Hematopoietic multipotent progenitor cell treated with erythropoietin and hydrocortisone succinate and interleukin-3 and kit ligand, for 15 days (in vitro differentiated cells): ENCODE measurements at places on chromosomes 1 and 21.

- DNase-seq = no peak
These were observed 31.0 kb downstream of the PSMG1 start for GRCh38 chr21:39152271-39152670.

GRCh38 chr1:27074175-27074780 is 61.6 kb upstream of the TENT5B start:
- peak; percentile 75 for DNase-seq

- no peak for DNase-seq
These were observed 4.1 kb upstream of the NBL1 start for GRCh38 chr1:19639999-19640362.

GRCh38 chr1:46053734-46054133 is 78.7 kb downstream of the PIK3R3 start:
- peak; percentile 47 for DNase-seq

DNA sequence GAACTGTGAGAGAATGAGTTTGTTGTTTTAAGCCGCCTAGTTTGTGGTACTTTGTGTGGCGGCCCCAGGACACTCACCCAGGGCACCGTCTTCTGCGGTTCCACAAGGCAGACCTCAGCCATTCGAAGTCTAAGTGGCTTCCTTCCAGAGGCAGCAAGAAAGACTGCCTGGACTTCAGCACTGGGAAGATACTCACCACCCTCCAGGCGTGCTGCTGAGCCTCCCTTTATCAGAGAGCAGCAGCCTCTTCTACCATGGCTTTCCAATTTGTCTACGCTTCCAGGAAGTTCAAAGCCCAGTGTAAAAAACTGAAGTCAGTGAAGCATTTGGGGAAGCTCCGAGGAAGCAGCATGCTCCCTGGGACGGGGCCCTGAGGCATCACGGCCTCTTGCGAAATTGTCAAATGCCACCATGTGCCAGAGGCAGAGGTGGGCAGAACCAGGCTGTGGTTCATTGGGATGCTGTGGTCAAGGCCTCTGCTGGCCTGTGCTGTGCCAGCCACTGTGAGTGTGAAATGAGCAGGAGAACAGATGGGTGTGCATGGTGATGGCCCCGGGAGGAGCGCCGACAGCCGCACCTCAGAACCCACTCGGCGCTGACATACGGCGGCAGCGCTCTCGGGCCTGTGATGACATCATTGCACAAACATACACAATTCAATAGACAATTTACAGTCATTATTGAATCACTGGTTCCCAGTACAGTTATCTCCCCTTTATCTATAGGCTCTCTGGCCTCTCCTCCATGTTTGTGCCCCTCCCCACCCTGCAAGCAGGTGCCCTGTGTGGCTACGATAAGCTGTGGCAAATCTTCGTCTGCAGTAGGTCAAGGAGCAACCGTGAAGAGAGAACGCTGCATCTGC is 110.4 kb downstream of the PDE9A start:
- DNase-seq = no peak

- no peak for DNase-seq
These were observed 34.2 kb upstream of the GPR137B start for GRCh38 chr1:236108027-236108648.

DNA sequence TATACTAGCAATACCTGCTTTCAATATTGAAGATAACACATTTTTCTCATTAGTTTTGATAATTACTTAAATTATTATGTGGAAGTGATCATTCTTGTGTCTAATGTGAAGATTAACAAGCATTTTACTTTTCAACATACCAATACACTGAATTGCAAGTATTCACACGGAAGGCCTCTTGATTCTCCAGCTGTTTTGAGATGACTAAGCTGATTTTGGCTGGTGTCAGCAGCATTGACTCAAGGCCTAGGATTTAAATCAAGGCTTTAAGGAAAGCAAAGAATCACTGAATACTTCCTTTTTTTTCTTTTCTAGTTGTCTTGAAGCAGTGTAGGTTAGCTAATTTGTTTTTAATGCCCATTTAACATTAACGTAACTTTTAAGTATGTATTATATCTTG is 373.7 kb downstream of the SRGAP2C start:
- DNase-seq = no peak

DNA sequence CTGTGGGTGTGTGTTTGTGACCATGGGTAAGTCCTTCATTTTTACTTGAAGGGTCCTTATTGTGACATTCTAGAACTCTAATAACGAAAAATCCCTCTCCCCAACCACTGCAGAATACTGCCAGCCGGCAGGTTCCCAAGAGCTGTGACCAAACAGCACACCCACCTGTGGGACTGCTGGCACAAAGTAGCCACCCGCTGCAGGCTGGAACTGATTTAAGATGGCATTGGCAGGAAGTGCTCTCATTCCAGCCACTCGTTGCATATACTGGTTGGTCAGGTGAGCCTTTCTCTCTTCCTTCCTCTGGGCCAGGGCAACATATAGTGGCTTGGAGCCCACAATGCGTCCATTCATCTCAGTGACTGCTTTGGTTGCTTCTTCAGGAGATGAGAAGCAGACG is 11.6 kb downstream of the PABPC4 start:
- DNase-seq = no peak

DNA sequence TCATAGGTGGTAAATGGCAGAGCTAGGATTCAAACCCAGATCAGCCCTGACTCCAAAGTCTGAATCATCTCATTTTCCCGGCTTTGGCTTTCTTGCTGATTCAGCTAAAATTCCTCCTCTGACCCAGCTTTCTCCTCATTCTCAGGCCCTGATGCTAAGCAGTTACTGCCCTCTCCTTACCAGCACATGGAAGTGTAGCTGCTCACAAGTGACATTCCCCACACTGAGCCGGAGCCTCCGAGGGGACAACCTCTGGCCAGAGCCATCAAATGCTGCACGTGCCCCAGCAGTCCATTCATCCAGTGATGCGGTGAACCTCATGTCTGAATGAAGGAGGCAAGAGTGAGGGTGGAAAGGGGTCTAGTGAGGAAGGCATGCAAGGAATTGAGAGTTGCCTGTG is 11.1 kb downstream of the ITGA10 start:
- DNase-seq = no peak

GRCh38 chr1:170530972-170531757 is 801 bp upstream of the GORAB start:
- DNase-seq = no peak

DNA sequence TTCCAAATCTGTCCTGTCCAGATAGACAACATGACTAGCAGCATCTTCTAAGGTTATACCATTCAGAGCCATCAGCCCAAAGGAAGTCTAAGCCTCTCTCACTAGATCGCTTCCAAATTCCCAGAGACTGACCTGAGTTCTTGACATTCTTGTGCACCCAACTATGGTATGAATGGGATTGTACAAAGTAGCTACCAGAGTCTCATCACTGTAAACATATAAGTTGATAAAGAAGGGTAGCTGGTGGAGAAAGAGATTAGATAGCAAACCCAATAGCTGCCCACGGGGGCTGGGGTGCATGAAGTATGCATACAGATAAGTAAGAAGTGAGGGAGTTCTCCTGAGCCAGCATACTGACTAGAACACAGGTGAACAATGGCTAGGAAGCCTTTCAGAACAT is 180.0 kb downstream of the PLPP3 start:
- no peak for DNase-seq

GRCh38 chr1:38852780-38853179 is 6.8 kb downstream of the RRAGC start:
- DNase-seq = no peak

- DNase-seq = peak; percentile 32
These were observed 9.1 kb upstream of the RAB7B start for GRCh38 chr1:206012086-206012859.

DNA sequence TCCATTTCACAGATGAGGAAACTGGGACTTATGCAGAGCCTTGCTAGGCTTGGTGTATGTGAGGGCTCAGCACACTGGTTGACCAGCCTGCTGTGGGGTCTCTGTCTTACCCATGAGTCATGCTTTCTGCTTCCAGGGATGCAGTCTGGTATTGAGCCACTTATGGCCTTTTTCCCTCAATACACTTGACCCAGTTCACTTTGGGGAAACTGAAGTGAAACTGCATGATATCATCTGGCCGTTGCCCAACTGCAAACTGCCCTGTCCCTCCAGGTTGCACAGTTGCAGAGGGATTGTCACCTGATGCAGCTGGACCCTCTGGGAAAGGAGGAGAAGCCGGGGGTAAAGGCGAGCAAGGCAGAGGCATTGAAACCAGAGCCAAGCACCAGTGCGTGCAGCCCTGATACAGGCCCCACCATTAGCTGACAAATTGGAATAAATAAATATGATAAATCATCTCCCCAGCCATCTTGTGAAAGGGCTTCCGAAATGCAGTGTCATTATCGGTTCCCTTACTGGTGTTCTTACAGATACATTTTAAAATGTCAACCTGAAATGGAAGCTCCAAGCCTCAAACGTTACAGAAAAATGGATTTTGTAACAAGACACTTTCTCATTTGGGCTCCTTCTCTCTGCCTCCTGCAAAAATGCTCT is 39.3 kb upstream of the DUSP10 start:
- no peak for DNase-seq

DNA sequence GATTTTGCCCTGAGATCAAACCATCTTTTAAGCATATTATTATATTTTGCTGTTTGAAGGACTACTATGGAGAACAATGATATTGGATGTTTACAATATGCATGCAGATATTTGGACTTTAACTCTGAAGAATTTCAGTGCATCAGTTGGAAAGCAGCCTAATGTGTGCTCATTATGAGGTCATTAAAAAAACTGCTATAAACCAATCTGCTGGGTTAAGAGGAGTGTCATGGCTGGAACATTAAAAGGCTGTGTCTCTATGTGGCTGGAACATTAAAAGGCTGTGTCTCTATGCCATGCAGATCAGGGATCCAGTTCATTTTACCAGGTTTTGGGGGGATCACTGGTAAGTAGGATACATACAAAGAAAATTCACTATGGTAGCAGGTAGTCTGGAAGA is 77.6 kb downstream of the SPATA46 start:
- no peak for DNase-seq

- DNase-seq = no peak
These were observed 5.0 kb upstream of the LRP8 start for GRCh38 chr1:53332833-53333232.

DNA sequence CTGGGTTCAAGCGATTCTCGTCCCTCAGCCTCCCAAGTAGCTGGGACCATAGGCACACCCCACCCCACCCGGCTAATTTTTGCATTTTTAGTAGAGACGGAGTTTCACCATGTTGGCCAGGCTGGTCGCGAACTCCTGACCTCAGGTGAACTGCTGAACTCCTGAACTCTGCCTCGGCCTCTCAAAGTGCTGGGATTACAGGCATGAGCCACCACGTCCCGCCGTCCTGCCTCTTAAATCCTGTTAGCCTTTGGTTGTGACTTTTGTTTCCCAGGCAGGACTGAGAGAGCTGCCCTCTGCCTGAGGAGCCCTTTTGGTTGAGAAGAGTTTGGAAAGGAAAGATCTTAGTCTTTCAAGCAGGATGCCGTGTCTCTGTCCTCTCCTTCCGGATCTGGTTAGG is 59.3 kb upstream of the C1orf174 start:
- DNase-seq = no peak

DNA sequence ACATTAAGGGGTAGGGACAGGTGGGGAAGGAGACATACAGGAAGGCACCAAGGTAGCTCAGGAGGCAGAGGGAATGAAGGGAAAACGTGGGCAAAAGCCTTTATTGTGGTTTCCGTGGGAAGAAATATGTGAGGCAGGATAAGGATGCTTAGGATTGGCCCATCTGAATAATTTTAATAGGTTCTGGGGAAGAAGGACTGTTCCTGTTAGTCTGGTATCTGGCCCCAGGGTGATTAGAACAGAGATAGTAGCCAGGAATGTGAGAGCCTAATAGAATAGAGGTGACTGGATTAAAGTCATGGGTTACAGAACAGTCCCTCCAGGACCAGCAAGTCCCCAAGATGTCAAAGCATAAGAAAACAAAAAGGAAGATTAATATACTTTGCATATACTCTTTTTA is 545.2 kb upstream of the CAMK1G start:
- no peak for DNase-seq

GRCh38 chr1:219412772-219413171 is 200.1 kb downstream of the ZC3H11B start:
- no peak for DNase-seq

- DNase-seq = no peak
These were observed 85.4 kb downstream of the ATG4C start for GRCh38 chr1:62869217-62869754.

- peak; percentile 44 for DNase-seq
These were observed 104.9 kb downstream of the TENT5C start for GRCh38 chr1:117710710-117711109.

DNA sequence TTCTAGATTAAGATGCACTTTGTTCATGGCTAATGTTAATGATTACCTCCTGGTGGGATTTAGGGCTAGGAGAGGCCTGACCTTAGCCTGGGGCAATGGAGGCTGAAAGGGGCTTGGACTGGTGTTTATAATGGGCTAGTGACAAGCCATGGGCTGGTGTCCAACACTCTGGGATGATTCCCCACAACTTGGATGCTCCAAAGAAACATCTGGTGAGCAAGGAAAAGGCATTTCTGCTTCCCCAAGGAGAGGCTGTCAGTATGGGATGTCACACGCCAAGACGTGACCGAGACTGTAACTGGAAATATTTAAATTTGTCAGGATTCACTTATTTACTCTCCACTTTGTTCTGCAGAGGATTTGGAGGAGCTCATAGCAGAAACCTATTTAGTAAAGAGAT is 45.2 kb downstream of the PTPRU start:
- no peak for DNase-seq

DNA sequence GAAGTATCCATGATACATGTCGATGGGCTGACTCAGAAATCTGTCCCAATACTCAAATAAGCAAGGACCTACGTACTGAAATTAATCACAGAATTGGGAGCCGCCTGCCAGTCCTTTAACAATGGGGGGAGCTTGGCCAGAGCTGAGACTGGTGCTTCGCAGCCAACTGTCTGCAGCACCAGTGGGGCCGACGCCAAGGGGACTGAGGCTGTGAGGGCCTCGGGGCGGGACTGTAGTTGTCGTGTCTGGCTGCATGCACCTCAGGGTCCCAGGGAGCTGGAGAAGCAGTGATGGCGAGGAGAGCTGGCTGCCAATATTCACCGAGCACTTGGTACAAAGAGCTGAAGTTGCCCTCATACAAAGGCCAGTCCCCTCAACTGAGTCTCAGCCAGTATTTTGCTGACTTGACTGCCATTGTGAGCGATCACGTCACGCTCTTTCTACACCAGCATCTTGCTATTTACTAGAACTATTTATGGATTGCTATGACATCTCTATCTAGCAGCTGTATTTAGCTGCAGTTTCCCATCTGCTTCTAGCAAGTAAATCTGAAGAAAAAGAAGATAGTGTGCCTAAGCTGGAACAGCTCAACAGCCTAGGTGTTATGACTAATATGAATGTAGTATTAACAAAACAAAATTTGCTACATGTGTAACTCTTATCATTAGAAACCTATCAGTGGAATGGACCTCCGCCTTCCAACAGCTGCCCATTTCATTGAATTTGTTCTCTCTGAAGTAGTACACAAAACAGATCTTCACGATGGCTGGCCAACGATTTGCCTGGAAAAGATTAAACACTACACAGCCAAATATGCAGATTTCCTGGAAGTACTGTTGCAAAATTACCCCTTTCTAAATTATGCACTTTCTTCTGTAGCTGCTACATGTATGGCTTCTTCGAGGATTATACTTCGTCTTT is 29.1 kb downstream of the EVI5 start:
- no peak for DNase-seq
